ENCODE measurements at places on chromosomes 3 and 15. TPM values are rescaled to one million over a fixed set of nuclear protein-coding genes. Genes with fewer than 3 reads are reported as not detected.

GRCh38 chr3:10526366-10526765, 21.0 kb upstream of the ATP2B2 start:
- no peak for DNase-seq

GRCh38 chr3:141056751-141057171, 5.6 kb downstream of the SPSB4 start:
- no peak for DNase-seq

- no peak for DNase-seq
These were observed 124.4 kb upstream of the UBE2E2 start for GRCh38 chr3:23078735-23079134.

DNA sequence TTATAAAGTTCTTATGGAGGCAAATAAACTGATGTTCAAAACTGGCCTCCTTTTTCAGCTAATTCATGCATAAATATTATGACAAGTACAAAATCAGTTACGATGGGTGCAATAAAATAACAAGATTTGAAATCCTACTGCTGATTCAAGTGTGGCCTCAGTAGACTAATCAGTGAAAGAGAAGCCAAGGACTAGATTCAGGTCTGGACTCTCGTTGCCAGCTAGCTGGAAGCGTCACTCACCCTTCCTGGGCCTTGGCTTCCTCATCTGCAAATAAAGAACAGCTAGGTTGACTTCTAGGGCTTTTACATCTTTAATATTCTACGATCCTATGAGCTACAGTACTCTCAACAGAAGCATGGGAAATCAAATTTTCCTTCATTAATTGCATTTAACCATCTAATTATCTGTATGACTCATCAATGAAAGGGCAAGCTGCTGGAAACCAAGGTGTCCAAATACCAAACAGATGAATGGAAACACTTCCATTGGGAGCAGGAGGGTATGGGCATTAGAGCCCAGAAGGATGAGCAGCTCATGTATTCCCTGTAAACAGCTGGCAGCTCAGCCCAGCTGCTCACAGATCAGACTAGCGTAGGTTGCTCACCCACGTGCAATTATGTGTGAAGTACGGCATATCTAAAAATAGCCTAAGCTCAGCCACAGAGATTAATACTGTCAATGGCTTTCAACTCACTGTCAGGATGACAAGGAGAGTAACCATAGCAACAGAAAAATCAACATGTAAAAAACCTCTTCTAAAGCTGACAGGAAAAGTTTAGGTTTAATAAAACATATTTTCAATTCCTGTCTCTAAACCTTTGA, 294.8 kb downstream of the PLCL2 start:
- no peak for DNase-seq

- peak; percentile 83 for DNase-seq
These were observed 96.6 kb downstream of the SLC9A9 start for GRCh38 chr3:143751643-143752178.

DNA sequence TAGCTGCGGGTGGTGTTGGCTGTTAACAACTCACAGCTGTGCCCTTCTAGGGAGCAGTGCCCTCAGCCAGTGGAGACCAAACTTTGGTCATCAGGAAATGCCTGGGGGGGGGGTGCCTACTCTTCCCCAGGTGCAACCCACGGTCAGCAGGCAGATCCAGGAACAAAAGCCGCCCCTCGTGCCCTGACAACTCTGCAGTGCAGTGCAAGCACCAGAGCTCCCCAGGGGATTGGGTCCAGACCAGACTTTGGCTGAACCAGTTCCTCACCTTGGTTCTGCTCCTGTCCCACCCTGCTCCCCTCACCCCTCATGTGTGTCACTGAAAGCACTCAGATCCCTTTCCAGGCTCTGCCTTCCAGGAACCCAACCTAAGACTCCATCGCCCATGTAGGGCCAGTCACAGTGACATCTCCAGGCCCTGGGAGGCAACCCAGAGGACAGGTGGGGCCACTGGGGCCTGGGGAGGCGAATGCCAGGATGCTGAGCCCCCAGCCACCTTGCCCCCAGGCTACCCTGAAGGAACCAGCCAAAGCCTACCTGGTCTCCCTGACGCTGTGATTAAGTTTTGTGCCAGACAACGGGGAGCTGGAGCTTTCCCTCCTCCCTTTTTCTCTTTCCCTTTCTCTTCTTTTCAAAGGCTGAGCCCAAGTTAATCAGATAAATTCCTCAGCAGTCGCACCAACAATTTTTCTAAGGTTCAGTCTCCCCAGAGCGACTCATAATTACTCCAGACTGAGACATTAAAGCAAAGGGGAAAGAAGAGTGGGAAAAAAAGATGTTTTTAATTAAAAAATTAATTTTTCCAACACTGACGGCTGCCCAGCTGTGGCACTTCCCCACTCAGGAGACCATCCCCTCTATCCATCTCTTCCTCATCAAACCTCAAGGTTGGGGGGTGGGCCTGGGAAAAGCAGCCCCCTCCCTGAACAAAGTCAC, 207.5 kb upstream of the LINGO1 start:
- no peak for DNase-seq

GRCh38 chr3:129501630-129502029, 26.8 kb upstream of the RHO start:
- no peak for DNase-seq

DNA sequence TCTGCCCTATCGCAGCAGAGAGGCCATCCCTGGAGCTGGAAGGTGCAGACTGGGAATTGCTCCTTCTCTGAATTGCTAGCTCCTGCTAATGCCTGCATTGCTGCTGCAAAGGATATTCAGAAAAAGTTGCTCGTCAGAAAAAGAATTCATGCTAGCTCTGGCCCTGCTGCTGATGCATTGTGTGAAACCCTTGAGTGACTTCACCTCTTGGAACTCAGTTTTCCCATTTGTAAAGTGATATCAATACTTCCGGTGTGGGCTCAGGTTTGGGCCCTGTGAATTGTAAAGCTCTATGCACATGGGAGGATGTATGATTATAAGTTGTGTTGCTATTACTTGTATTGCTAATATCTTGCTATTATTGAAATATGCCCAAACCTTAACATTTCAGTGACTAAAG, 11.4 kb downstream of the SQOR start:
- DNase-seq = no peak

- DNase-seq = no peak
These were observed 138.1 kb downstream of the TMCO5A start for GRCh38 chr15:38072348-38073177.

DNA sequence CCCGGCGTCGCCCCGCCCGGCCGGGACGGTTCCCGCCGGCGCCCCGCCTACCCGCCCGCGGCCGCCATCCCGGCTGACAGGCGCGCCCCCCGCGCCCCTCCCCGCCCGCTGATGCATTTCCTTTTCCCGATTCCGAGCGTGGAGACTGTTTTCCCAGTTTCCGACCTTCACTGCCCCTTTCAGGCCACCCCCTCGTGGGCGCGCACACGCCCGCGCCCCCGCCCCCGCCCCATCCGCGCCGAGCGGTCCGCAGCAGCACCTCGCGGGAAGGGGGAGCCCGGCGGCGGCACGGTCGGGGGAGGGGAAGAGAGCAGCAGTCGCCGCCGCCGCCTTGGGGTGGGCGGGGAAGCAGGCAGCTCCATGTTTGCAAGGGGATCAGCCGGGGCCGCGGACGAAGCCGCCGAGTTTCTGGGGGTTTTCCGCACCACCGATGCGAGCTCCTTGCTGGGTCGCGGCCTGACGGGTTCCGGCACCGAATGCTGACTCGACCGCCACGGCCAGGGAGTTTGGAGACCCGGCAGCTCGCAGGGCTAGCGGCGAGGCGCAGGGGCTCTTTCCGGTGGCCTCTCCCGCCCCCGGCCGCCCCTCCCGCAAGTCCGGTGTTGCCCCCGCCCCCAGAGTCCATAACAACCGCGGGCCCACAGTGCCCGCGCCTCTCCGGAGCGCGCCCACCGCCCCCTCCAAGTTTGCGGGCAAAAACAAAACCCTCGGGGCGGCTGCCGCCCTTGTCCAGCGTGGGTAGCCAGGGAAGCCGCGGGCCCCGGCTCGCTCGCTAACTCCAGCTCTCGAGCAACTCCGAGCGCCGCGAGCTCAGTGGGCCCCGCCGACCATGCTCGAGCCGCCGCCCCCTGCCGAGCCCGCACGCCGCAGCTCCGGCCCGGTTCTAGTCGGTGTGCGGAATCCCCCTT, 3.2 kb upstream of the SIN3A start:
- peak; percentile 83 for DNase-seq

DNA sequence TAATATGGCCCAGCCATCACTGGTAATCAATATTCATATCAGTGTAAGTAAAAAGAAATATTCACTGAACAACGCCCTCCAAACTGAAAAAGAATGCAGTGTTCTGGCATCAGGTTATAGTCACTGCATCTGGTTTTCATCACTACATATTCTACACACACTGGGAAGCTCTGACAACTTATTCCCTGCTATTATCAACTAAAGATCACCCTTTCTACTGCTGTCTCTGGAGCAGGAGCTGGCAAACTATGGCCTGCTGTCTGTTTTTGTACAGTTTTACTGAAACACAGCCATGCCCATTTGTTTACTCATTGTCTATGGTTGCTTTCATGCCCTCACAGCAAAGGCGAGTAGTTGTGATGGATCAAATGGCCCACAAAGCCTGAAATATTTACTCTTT, 35.3 kb downstream of the TUBGCP4 start:
- no peak for DNase-seq

GRCh38 chr15:48109856-48110531, 10.8 kb upstream of the SLC24A5 start:
- no peak for DNase-seq

DNA sequence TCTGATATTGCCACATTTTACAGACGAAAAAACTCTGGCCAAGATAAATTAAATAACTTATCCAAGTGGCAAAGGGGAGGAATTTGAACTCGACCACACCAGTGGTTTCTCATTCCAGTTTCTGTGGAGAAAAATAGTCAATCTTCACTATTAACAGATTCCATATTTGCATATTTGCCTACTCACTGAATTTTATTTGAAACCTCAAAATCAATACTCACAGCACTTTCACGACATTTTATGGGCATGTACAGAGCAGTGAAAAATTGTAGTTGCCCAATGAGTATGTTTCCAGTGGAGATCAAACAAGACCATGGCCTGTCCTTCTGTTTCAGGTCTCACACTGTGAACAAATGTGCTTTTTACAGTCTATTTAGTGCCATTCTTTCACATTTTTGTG, 374.3 kb downstream of the MAGI1 start:
- no peak for DNase-seq

- DNase-seq = no peak
These were observed 33.4 kb downstream of the SCN5A start for GRCh38 chr3:38616111-38616510.

DNA sequence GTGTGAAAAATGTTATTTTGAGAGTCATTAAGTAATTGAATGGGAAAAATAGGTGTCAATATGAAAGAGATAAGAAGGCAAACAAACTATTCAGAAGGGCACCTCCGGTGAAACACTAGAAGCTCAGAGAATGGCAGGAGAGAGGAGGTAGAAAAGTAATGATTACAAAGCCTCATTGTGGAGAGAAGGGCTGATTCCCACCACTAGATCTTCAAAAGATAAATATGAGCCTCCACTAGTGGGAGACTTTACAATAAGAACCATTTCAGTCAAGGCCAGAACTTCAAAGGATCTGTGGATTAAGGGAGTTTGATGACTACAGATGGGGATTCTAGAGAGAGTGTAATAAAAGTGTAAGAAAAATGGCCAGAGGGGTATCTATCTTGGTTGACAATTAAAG, 535.6 kb downstream of the NLGN1 start:
- no peak for DNase-seq

AADACL2 gene
- polyA plus RNA-seq = not detected

TRAIP gene
- polyA plus RNA-seq = 2.7 TPM

GOLGA8J gene
- not detected for polyA plus RNA-seq

REC114 gene
- not detected for polyA plus RNA-seq

All from naive thymus-derived CD4-positive, alpha-beta T cell (primary cell).